ENCODE measurements at places on chromosomes 5 and 9. TPM values are rescaled to one million over a fixed set of nuclear protein-coding genes. Genes with fewer than 3 reads are reported as not detected.

CLTA gene
- total RNA-seq: 114 TPM

OR1L6 gene
- not detected for total RNA-seq

ZNG1C gene
- 19.8 TPM for total RNA-seq

BRINP1 gene
- under 0.01 TPM for total RNA-seq

PCDHGB3 gene
- 3.1 TPM for total RNA-seq

SELENOP gene
- total RNA-seq: 179 TPM

GFI1B gene
- 1.0 TPM for total RNA-seq

CDH9 gene
- total RNA-seq: not detected

MLLT3 gene
- total RNA-seq: 65.8 TPM

C1QTNF3 gene
- 90.3 TPM for total RNA-seq

WDR70 gene
- 23.0 TPM for total RNA-seq

FKBP15 gene
- 11.5 TPM for total RNA-seq

SMIM33 gene
- total RNA-seq: not detected

PALM2AKAP2 gene
- 24.0 TPM for total RNA-seq

FANCC gene
- total RNA-seq: 12.0 TPM

NEURL1B gene
- 23.0 TPM for total RNA-seq

BTNL8 gene
- not detected for total RNA-seq

NR5A1 gene
- not detected for total RNA-seq

IL4 gene
- not detected for total RNA-seq

IFNE gene
- not detected for total RNA-seq

CAMK2A gene
- 45.9 TPM for total RNA-seq

RHOBTB3 gene
- 640 TPM for total RNA-seq

Data from skeletal muscle tissue (tissue), 5 donors.